ENCODE measurements at places on chromosomes 12 and 14.
A peak's percentile ranks its signal among the peaks of the same experiment; 100 is the strongest.

DNA sequence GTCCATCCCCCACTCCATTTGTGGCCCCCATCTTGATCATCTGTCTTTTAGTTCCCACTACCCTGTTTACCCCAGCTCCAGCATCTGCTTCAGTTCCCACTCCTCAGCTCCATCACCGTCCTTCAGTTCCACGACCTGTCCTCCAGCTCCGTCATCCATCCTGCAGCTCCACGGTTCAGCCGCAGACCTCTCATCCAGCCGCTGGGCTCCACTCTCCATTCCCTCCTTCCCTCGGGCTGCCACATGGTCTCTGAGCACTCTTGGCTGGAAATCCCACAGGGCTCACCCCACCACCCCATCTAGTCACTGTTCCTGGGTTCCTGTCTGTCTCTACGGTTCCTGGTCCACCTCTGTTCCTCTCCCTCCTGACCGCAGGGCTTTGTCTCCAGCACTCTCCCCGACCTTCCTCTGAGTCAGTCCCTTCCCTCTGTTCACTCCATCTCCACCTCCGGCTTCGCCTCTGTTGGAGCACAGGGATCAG, 3.3 kb upstream of the P3H3 start:
- DNase-seq, result no peak

DNA sequence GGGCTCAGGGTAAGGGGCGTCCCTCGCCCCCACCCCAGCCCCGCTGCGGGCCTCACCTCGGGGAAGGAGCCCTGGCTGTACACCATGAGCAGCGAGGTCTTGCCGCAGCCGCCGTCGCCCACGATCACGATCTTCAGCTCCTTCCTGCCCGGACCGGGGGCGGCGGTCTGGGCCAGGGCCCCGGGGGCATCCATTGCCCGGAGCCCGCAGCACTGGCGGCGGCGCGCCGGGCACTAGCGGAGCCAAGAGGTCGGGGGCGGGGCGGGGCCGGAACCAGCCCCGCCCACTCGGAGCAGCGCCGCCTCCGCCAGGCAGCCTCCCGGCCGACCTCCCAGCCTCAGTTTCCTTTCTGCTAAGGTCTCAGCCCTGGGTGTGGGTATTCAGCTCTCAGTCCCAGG, at the start of gene RHOF:
RHOF (minus strand) TSS at position 249 of the 398 bp plus-strand sequence; CDS start at position 194, 55 bp downstream.
- peak; percentile 83 for DNase-seq

- DNase-seq, result peak; percentile 0
Measured at GRCh38 chr12:86712425-86712843, 456.2 kb upstream of the MGAT4C start.

DNA sequence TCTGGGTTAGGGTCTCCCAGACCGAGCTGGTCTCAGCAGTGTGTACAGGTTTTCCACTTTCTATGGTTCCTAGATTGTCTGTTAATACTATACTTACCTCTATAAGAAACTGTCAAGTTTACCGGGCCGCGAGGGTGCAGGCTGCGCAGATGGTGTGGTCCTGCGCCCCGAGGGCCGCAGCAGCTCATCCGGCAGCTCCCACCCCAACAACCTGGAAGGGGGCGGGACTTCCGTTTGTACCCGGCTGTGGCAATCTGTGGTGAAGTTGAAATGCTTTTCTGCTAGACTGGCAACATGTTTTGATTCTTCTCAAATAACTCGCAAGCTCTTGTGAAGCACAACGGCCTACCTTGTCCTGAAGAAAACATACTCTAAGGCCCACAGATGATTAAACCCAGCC, at the start of gene CLEC9A:
CLEC9A (plus strand) TSS at position 237 of the 400 bp plus-strand sequence. CDS start 22,006 bp downstream, outside the sequence.
- DNase-seq, result no peak

DNA sequence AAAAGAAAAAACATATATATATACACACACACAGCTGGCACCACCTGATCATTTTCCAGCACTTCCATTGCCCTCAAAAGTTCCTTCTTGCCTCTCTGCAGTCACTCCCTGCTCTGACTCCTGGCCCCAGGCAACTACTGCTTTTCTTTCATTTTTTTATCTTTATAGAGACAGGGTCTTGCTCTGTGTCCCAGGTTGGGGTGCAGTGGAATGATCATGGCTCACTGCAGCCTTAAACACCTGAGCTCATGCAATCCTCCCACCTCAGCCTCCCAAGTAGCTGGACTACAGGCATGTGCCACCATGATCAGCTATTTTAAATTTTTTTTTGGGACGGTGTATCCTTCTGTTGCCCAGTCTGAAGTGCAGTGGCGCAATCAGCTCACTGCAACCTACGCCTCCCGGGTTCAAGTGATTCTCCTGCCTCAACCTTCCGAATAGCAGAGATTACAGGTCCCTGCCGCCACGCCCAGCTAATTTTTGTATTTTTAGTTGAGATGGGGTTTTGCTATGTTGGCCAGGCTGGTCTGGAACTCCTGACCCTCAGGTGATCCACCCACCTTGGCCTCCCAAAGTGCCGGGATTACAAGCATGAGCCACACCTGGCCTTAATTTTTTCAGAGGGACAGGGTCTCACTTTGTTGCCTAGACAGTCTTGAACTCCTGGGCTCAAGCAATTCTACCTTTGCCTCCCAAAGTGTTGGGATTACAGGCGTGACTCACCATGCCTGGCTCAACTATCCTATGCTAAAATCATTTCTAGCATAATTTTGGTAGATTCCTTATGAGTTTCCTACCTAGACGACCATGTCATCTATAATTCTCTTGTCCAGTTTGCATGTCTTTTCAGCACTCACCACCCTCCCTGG, 7.8 kb downstream of the HSP90AA1 start:
- no peak for DNase-seq
